ENCODE measurements at places on chromosomes 12 and 14. TPM values are rescaled to one million over a fixed set of nuclear protein-coding genes. Genes with fewer than 3 reads are reported as not detected.

DNA sequence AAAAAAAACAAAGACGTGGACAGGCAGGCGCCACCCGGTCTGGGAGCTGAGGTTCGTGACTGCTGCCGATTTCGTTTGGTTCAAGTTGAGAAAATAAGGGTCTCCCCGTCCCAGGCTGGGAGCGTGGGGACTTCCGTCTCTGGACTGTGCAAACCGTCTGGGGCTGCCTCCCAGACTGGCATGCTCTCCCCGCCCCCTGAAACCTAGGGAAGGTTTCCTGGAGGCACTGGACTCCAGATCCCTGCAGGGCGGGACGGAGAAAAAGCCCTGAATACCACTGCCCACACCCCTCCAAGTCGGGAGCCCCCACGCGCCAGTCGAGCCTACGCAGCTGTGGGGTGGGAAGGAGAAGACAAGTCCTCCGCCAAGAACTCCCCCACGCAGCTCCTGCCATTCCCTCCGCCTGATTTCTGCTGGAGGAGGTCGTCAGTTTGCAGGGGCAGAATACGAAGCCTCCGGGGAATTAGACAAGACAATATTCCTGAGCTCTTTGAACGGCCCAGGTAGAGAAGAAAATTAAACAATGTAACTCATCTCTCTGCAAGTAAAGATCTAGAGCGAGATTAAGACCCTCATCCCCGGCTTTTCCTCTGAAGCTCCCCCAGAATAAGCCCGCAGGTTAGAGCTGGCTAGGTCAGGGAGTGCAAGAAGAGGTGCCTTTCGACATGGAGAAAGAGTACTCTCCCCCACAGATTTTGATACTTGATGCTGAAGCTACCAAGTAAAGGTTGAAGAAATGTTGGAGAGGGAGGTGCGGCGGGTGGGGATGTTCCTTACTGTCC is 10.4 kb upstream of the HOXC13 start:
- no peak overlapping the region for H3K27ac ChIP-seq
- H3K4me1 ChIP-seq = no peaks in the 10 kb centered on the region
- peaks cover 23% of the 10 kb centered on the region for H3K27me3 ChIP-seq
- no peak for DNase-seq

DNA sequence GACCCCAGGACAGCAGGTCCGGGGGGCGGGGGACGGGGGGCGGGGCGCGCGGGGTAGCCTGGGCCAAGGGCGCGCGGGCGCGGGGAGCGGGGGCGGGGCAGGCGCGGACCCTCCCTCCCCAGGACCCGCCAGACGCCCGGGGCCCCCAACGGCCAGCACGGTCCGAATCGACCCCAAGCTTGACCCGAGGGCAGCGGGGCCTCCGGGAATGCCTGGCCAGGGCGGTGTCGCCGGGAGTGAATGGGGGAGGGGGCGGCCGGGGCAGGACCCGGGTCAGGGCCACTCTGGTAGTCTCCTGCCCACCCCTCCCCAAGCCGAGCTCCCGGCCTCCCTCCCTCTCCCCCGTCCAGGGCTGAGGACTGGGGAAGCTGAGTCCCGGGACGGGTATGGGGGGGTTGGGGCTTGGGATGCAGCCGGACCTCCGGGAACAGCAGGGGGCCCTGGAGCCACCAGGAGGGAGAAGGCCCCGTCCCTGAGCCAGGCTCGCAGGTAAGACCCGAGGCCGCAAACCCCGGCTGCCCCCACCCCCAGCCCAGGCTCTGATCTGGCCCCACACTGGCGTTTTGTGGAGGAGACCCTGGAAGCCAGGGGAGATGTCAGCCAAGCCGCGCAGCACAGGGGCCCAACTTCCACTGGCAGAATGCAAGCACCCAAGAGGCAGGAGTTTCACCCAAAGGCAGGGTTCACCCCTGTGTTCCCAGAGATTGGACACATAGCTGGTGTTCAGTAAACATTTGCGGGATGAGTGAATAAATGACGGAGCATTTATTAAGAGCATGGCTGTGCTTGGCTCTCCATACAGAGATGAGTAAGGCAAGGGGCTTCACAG is 545 bp upstream of the GALNT9 start:
- peaks cover 7% of the 10 kb centered on the region for H3K4me1 ChIP-seq
- H3K27me3 ChIP-seq = no peaks in the 10 kb centered on the region
- DNase-seq = no peak
- H3K36me3 ChIP-seq = no peaks in the 10 kb centered on the region
- H3K4me3 ChIP-seq = no peak overlapping the region

GRCh38 chr14:34604995-34605394 is 25.0 kb downstream of the SNX6 start:
- peaks cover 61% of the 10 kb centered on the region for H3K36me3 ChIP-seq
- peak overlapping the region; percentile 28 for H3K27ac ChIP-seq
- H3K27me3 ChIP-seq = no peaks in the 10 kb centered on the region
- no peak for DNase-seq

GRCh38 chr14:36451310-36452065 is 68.5 kb downstream of the NKX2-1 start:
- H3K27ac ChIP-seq = no peak overlapping the region
- no peaks in the 10 kb centered on the region for H3K4me1 ChIP-seq
- no peaks in the 10 kb centered on the region for H3K27me3 ChIP-seq
- DNase-seq = no peak

GRCh38 chr12:111803038-111803626 is 36.4 kb downstream of the ALDH2 start:
- no peak for DNase-seq
- H3K36me3 ChIP-seq = peaks cover 75% of the 10 kb centered on the region
- no peaks in the 10 kb centered on the region for H3K27me3 ChIP-seq
- H3K27ac ChIP-seq = no peak overlapping the region

DNA sequence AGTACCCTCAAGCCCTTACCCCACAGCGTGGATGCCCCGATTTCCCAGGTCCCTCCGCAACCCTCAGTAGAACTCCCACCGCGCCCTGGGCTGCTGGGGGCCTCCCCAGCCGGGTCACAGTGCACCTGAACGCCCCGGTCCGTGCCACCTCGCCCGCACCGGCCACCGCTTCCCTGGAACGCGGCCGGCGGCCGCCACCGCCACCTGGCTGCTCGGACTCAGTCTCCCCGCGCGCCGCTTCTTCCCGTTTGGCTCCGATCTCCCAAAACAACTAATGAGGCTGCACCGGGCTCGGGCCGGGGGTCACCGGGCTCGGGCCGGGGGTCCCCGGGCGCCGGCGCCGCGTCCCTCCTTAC is 1.0 kb downstream of the ITPK1 start:
- peak overlapping the region; percentile 93 for H3K4me3 ChIP-seq
- no peak for DNase-seq
- H3K4me1 ChIP-seq = peaks cover 34% of the 10 kb centered on the region
- H3K36me3 ChIP-seq = no peaks in the 10 kb centered on the region

DNA sequence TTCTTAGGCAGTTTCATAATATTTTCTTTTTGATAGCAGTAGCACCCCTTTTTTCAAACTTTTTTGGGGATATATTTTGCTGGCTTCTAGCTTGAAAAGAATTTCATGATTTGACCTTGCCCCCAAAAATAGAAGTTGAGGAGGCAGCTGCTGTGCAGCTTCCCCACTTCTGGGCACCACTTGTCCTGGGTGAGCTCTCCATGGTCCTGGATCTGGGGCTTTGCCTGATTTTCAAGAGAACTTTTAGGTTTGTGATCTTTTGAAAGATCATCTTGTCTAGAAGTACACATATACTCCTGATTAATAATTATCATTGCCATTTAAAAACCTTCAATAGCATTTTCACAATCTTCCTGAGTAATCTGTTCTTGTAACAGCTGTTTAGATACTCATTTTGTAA is 271.6 kb downstream of the NPAS3 start:
- H3K4me3 ChIP-seq = no peak overlapping the region
- no peaks in the 10 kb centered on the region for H3K27me3 ChIP-seq
- H3K36me3 ChIP-seq = no peaks in the 10 kb centered on the region
- no peak overlapping the region for H3K27ac ChIP-seq
- DNase-seq = no peak
- no peaks in the 10 kb centered on the region for H3K4me1 ChIP-seq

GRCh38 chr12:23099104-23099503 is 474.1 kb downstream of the ETNK1 start:
- no peaks in the 10 kb centered on the region for H3K27me3 ChIP-seq
- no peaks in the 10 kb centered on the region for H3K36me3 ChIP-seq
- no peaks in the 10 kb centered on the region for H3K4me1 ChIP-seq
- no peak overlapping the region for H3K27ac ChIP-seq
- no peak for DNase-seq
- H3K4me3 ChIP-seq = no peak overlapping the region

DNA sequence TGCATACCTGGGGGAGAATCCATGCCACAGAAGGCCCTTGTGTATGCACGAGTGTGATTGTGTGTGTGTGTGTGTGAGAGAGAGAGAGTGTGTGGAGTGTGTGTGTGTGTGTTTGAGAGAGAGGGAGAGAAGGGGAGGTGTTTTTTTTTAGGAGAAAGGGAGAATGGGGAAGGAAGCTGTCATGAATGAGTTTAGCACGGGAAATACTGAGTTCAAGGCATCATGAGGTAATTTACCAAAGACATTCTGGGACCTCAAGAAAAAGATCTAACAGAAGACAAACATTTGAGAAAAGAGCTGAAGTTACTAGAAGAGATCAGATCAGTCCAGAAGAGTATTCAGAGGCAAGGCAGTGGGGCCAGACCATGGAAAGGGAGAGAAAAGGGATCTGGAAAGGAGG is 157.1 kb downstream of the TTC7B start:
- no peak for DNase-seq
- no peaks in the 10 kb centered on the region for H3K36me3 ChIP-seq
- H3K27ac ChIP-seq = no peak overlapping the region

- H3K27me3 ChIP-seq = no peaks in the 10 kb centered on the region
- no peak for DNase-seq
- H3K27ac ChIP-seq = no peak overlapping the region
- no peaks in the 10 kb centered on the region for H3K4me1 ChIP-seq
Observed at GRCh38 chr12:42673535-42673934, 84.0 kb upstream of the PRICKLE1 start.

DNA sequence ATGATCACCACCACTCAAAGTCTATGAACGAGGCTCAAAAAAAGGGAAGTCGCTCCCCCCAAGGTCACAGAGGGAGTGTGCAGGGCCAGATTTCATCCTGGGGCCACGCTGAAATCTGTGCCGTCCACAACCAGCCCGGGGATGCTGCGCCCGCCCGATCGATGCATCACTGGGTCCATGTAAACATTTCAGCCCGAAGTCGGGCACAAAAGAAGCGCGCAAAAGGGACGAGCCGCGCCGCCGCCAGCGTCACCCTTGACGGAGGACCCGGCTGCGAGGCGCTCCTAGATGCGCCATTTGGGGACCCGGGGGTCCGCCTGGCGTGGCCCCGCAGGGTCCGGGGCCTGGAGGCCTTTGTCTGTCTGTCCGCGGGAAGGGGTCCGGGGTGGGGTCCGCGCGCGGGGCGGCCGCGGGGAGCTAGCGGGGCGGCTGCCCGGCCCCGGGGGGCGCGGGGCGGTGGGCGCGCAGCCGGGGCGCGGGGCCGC is 503 bp downstream of the FBXO21 start:
- no peak for DNase-seq
- H3K4me1 ChIP-seq = peaks cover 9% of the 10 kb centered on the region
- peak overlapping the region; percentile 63 for H3K27ac ChIP-seq
- peaks cover 13% of the 10 kb centered on the region for H3K36me3 ChIP-seq

DNA sequence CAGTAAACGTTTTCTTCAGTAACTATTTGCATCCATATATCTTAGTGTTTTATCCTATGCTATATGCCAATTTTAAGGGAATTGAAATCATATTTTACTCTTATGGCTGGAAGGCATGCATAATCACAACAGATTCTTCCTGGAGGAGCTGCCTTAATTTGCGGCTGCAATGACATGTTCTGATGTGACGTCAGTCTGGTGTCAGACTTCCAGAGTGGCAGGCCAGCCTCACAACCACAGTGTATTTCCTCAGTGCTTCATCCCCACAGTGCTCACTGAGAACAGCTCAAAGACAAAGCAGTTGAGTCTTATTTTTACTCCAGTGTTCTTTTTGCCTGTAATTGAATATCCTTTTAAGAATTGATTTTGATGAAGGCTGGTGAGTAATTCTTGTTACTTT is 107.1 kb downstream of the PLEKHA5 start:
- no peaks in the 10 kb centered on the region for H3K36me3 ChIP-seq
- H3K27ac ChIP-seq = peak overlapping the region; percentile 37
- DNase-seq = no peak
- peak overlapping the region; percentile 16 for H3K4me3 ChIP-seq

- H3K4me3 ChIP-seq = no peak overlapping the region
- no peak for DNase-seq
- H3K4me1 ChIP-seq = no peaks in the 10 kb centered on the region
- H3K36me3 ChIP-seq = no peaks in the 10 kb centered on the region
- H3K27me3 ChIP-seq = no peaks in the 10 kb centered on the region
Observed at GRCh38 chr12:39573971-39574370, 45.6 kb downstream of the ABCD2 start.

- no peaks in the 10 kb centered on the region for H3K27me3 ChIP-seq
- no peak overlapping the region for H3K4me3 ChIP-seq
- no peaks in the 10 kb centered on the region for H3K4me1 ChIP-seq
- H3K36me3 ChIP-seq = no peaks in the 10 kb centered on the region
Observed at GRCh38 chr14:69540654-69541335, 33.9 kb downstream of the CCDC177 start.

DNA sequence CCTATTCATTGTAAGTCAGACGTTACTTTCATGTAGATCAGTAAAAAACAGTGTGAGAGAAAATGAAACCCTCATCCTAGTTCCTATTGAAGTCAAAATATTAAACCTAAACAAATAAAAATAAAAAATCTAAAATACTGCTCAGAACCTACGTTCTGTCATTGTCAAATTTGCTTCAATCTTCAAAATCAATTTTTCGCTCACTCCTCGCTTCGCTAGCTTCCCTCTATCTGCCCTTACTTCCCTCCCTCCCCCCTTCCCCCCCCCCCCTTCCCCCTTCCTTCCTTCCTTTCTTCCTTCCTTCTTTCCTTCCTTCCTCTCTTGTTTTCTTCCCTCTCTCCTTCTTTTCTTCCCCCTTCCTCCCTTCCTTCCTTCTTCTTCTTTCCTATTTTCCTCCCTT is 310.9 kb upstream of the PDE3A start:
- H3K36me3 ChIP-seq = no peaks in the 10 kb centered on the region
- H3K4me3 ChIP-seq = no peak overlapping the region
- no peaks in the 10 kb centered on the region for H3K27me3 ChIP-seq
- no peak for DNase-seq
- H3K27ac ChIP-seq = no peak overlapping the region

- no peak overlapping the region for H3K4me3 ChIP-seq
- peaks cover 80% of the 10 kb centered on the region for H3K36me3 ChIP-seq
- no peaks in the 10 kb centered on the region for H3K4me1 ChIP-seq
- DNase-seq = no peak
Observed at GRCh38 chr12:113291586-113291985, 43.3 kb downstream of the SLC8B1 start.

The DHRS2 gene
- not detected for total RNA-seq

The PABPN1 gene
- total RNA-seq = 44.8 TPM

The IL23A gene
- total RNA-seq = not detected

The LRRC9 gene
- total RNA-seq = not detected

The ATP23 gene
- 7.4 TPM for total RNA-seq

The DPY19L2 gene
- total RNA-seq = 13.5 TPM

Measured in thoracic aorta (tissue), 2 donors.